CD4-positive, CD25-positive, alpha-beta regulatory T cell (primary cell): ENCODE measurements at places on chromosomes 5 and 9. TPM values are rescaled to one million over a fixed set of nuclear protein-coding genes. Genes with fewer than 3 reads are reported as not detected.

DNA sequence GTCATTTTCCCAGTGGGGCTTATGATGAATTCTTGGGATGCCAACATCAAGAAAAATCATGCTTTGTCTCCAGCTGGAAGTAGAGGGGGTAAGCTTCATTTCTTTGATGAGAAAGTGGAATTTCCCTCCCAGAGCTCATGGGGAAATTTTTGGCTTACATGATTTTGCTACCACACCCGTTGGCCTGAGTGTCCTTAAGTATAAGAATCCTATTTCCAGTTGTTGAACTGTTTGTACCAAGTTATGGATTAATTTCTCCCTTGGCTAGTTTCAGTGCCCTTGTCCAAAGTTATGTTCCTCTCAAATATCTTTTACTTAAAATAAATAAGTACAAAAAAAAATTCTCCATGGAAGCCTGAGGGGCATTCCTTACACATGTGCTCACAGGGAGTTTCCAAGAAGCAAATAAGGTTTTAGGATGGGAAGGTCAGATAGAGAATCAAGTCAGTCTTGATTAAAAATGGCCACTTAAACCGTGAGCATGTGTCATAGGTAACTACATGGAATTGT is 82.3 kb downstream of the PTCD2 start:
- no peaks in the 10 kb centered on the region for H3K27me3 ChIP-seq
- H3K4me3 ChIP-seq: no peak overlapping the region
- H3K4me1 ChIP-seq: no peaks in the 10 kb centered on the region
- H3K36me3 ChIP-seq: no peaks in the 10 kb centered on the region
- DNase-seq: no peak
- no peak overlapping the region for H3K27ac ChIP-seq

GRCh38 chr5:134371834-134372340 is 518 bp downstream of the UBE2B start:
- no peaks in the 10 kb centered on the region for H3K27me3 ChIP-seq
- H3K27ac ChIP-seq: peak overlapping the region; percentile 98
- peak overlapping the region; percentile 95 for H3K4me3 ChIP-seq
- DNase-seq: peak; percentile 10
- H3K36me3 ChIP-seq: peaks cover 19% of the 10 kb centered on the region
- H3K4me1 ChIP-seq: peaks cover 50% of the 10 kb centered on the region

DNA sequence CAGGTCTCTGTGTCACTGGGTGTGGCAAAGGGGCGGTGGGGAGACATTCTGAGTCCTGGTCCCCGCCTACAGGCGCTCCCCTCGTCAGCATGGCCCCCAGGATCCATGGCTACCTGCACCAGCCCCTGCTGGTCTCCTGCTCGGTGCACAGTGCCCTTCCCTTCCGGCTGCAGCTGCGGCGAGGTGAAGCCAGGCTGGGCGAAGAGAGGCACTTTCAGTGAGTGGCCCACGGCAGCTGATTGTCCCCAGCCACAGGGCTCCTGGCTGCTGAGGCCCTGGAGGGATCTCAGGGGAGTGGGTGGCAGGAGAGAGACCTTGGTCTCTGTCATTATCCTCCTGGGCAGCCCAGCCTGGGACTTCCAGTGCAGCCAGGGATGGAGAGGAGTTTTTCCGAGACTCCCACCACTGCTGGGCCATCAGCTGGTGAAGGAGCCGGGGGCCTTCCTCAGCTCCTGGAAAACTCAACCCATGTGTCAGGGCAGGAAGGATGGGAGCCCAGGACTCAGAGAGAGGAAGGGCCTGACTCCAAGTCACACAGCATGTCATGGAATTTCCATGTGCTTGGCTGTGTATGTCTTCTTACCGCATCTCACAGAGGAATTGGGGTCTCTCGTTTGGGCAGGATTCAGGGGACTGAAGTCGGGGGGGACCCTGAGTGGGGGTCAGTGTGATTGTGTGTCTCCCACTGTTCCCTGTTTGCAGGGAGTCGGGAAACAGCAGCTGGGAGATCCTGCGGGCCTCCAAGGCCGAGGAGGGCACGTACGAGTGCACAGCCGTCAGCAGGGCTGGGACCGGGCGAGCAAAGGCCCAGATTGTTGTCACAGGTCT is 37.4 kb downstream of the HMCN2 start:
- no peaks in the 10 kb centered on the region for H3K27me3 ChIP-seq
- DNase-seq: no peak

PAIP2 gene
- 126 TPM for total RNA-seq

DIRAS2 gene
- total RNA-seq: not detected

DNA sequence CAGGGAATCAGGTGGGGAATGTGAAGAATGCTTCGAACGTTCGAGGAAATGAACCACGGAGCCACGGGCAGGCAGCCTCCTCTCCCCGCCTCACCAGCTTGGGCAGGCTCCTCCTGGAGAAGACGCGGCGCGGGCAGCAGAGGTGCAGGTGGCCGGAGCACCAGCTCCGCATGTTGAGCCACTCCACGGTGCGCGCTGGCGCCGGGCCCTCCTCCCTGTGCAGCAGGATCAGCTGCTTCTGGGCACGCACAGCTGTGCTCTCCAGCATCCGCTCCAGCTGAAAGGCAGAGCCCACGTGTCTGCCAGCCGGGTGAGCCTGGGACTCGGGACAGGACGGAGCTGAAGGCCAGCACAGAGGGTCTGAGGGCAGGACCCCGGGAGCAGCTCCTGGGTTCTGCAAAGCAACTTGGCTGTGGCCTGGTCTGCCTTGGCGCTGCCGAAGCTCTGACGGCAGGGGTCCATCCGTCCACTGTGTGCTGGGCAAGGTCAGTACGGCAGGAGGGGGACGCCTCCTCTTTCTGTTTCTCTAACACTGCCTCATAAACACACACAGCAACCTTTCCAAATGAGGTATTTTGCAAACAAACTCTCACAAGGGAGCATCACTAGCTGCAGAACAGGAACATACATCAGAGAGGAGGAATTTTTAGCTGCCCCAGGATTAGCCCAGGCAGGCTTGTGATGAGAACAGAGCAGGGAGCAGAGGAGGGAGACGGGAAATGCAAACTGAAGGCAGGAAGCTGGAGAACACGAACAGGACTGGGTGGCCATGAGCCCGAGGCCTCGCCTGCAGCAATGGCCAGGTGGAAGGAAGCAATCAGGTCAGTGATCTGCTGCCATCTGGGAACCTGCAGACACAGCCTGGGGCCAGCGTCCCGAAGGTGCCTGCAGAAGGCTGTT is 20.1 kb upstream of the NSMF start:
- H3K36me3 ChIP-seq: no peaks in the 10 kb centered on the region
- no peak overlapping the region for H3K4me3 ChIP-seq
- H3K27me3 ChIP-seq: no peaks in the 10 kb centered on the region
- no peak overlapping the region for H3K27ac ChIP-seq

- no peak overlapping the region for H3K27ac ChIP-seq
- no peak overlapping the region for H3K4me3 ChIP-seq
- no peaks in the 10 kb centered on the region for H3K27me3 ChIP-seq
- no peaks in the 10 kb centered on the region for H3K4me1 ChIP-seq
- no peaks in the 10 kb centered on the region for H3K36me3 ChIP-seq
Measured at GRCh38 chr5:176724472-176724871, 77.2 kb downstream of the TSPAN17 start.

- no peaks in the 10 kb centered on the region for H3K36me3 ChIP-seq
- no peak for DNase-seq
- no peaks in the 10 kb centered on the region for H3K27me3 ChIP-seq
- H3K27ac ChIP-seq: no peak overlapping the region
Measured at GRCh38 chr5:178473854-178474253, 116.3 kb downstream of the COL23A1 start.

BSPRY gene
- 0.57 TPM for total RNA-seq

PCDHAC2 gene
- not detected for total RNA-seq

- H3K27ac ChIP-seq: no peak overlapping the region
- H3K4me3 ChIP-seq: no peak overlapping the region
- no peaks in the 10 kb centered on the region for H3K36me3 ChIP-seq
- DNase-seq: no peak
Measured at GRCh38 chr9:114303977-114304376, 18.9 kb upstream of the ORM1 start.

GABRP gene
- total RNA-seq: not detected

AHRR gene
- 4.5 TPM for total RNA-seq

LCN15 gene
- total RNA-seq: not detected
